ENCODE measurements at places on chromosomes 3 and 15.

DNA sequence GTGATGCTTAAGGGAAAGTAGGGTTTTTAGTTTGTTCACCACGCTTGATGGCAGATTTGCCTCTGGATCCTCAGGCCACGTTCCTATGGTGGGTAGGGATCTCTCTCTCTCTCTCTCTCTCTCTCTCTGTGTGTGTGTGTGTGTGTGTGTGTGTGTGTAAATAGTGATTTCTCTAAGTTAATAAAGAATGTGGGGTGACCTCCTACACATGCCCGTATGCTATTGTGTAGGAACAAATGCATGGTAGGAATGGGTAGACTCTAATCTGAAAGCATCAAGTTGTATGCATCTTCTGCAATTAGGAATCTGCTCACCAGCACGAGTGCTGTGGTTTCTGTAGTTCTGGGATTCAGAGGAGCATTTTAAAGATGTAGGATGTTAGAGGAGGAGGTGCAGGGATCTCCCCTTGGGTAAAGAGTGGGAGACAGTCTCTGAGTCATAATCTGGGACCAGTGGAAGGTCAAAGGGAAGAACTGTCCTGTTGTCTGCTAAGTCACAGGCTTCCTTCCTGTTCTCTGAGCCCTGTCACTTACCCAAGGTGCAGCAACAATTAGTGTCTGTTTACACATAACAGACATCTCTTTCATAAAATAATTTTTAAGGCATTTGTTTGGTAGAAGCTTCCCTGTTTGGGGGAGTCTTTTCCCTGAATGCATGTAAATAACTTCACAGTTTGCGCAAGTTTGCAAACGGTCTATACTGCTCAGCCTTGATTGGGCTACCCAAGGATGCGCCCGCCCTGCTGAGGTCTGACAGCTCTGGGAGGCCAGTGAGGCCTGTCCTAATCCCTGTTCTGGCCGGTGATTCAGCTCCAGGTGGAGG, 139.8 kb downstream of the IGF1R start:
- DNase-seq = no peak

GRCh38 chr3:120587332-120587975, 8.7 kb upstream of the NDUFB4 start:
- no peak for DNase-seq

DNA sequence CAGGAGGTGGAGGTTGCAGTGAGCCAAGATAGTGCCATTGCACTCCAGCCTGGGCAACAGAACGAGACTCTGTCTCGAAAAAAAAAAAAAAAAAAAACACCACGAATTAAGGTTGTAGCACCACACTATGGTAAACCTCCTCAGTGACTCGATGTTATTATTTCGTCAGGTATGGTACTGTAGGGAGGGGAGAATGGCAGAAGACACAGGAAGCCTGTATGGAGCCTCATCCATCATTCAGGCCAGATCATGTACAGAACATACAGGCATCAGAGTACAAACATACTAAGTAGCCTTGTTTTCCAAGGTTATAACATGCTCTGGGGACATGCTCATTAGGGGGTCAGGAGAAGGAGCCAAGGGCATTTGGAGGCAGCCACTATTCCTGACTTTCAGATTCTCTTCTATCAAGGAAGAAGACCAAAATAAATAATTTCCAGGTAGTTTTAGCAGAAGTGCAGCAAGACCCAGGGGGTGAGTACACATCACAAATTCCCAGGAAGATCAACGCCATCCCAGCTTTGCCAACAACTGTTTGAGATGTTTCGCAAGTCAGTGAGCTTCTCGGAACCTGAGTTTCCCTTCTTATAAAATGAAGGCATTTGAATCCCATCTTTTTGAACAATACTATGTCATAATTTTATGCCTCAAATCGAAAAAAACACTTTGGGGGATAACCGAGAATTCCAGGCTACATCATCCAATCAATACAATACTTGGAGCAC, 79.8 kb downstream of the FOXP1 start:
- DNase-seq = no peak

DNA sequence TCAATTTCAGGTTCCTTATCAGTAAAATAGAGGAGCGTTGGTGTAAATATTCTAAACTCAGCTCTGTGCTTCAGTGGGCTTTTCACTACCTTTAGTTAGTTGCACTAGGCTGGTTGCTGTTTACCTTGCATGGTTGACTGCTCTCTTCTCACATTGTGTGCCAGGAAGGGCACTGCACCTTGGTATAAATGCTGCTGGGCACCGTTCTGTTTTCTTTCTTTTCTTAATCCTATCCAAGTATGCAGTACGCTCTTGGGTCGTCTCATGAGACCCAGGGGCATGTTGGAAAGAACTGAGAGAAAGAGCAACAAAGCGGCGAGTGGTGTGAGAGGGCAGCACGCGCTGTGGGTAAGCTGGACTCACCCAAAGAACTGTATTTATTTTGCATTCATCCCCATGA, 22.4 kb downstream of the KCNMB2 start:
- DNase-seq = no peak

GRCh38 chr3:43814461-43814860, 123.7 kb downstream of the ABHD5 start:
- DNase-seq = no peak

DNA sequence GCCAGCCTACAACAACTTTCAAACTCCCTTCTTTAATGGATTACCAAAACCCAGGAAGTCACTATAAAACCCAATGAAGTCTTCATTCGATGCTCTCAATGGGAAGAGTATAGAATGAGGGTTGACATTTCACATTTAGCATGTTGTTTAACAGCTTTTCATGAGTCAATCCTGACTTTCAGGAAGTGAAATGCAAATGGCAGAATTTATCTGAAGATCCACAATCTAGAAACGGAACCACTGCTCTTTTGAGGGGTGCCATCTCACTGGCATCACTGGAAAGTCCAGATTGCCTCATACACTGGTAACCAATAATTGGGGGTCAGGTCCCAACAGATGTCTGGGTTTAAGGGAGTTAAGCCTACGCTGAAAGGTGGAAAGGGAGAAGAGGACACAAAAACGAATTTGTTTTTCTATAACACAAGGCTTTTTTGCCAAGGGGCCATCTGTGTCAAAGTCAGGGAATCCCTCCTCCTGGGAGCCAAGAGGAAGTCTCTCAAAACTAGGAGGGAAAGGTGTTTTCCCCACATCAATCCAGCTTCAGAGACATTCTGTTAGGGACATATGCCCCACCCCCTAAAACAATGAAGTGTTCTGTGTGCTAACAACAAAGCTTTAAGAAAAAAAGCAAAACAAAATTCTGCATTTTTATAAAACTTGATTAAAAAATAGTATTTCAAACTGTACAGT, 12.0 kb upstream of the ATP1B3 start:
- no peak for DNase-seq

- DNase-seq = no peak
These were observed 23.4 kb upstream of the MAP4 start for GRCh38 chr3:48039487-48040190.

DNA sequence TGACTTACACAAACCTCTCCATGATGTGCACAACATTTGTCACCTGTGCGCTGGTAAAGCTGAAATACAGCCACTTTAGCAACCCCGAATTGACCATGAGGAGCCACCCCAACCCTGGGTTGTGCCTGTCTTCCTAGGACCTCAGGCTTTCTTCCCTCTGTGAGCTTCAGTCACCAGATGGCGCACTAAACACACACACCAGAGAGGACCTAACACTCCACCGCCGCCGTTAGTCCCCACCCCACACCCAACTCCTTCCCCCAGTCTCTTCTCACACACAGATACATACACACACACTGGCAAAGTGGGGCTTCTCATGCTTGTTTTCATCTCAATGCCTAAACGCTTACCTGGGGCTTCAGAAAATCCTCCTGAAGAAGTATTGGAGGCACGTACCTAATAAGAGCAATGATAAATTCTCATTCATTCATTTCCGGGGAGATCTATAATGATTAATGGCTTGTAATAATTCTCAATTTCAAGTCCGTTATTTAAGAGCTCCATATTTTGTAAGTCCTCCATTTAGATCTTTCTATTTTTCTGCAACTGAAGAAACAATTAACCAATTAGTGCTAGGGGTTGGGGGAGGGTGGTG, 2.1 kb upstream of the CCDC80 start:
- peak; percentile 71 for DNase-seq

DNA sequence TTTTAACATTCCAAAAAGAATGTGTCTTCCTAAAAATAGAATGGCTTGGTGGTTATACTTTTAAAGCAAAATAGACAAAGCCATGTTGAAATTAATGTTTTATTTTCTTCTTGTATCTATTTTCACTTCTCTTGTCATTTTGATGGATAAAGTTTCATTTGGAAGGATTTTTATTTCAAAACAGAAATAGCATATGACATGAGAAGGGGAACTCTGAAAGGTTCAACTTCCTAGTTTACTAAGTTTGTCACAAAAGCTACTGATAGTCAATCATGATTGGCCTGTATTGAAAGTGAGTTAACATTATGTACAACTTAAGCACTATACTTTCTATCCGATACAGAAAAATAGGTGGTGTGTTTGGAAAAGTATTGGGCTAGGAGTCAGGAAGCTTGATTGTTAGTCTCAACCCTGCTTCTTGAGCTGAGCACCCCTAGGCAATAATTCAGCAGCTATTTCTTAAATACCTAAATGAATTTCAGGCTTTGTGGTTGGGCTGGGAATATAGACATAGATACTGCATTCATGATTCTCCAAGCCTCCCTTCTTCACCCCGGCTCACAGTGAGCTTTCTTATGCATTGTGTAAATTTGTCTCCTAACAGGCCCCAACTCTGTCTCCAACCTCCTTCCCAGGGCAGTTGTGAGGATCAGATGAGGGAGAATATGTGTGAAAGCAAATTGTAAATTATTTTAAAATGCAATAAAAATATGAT, 46.9 kb upstream of the CSPG4 start:
- DNase-seq = no peak

- no peak for DNase-seq
These were observed 6.5 kb upstream of the ETV5 start for GRCh38 chr3:186115239-186115996.

DNA sequence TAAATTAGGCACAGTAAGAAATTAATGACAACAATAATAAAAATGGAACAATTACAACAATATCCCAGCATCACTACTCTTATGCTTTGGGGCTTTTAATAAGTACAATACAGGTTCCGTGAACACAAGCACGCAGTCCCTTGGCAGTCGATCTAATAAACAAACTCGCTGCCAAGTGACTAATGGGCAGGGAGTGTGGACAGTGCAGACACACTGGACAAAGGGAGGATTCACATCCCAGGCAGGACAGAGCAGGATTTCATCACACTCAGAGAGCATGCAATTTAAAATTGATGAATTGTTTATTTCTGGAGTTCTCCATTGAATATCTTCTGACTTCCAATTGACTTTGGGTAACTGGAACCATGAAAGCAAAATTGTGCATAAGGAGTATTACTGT, 524.1 kb upstream of the CFAP20DC start:
- no peak for DNase-seq

GRCh38 chr3:194890091-194890490, 204.4 kb downstream of the FAM43A start:
- DNase-seq = no peak

GRCh38 chr15:85785887-85786780, 8.6 kb downstream of the KLHL25 start:
- no peak for DNase-seq

- no peak for DNase-seq
These were observed 61.0 kb downstream of the LRRN1 start for GRCh38 chr3:3860235-3860634.

GRCh38 chr15:69988541-69989225, 109.0 kb downstream of the TLE3 start:
- DNase-seq = no peak

GRCh38 chr15:70793694-70794093, 30.3 kb upstream of the UACA start:
- no peak for DNase-seq

DNA sequence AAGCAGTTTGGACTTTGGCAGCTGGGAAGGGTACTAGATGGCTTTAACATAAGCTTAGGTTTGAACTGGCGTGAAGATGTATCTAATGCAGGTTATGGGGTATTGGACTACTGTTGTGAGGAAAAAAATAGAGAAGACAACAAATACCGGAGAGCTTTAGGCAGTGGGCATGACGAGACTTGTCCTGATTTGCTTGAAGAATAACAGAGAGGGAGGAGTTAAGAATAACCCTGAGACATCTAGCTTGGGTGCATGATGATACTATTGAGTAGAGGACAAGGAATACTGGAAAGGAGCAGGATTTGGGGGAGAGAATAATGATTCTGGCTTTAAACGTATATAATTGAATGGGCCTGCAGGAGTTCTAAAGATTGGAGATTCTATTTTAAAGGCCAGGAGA, 249.5 kb upstream of the AZI2 start:
- no peak for DNase-seq

DNA sequence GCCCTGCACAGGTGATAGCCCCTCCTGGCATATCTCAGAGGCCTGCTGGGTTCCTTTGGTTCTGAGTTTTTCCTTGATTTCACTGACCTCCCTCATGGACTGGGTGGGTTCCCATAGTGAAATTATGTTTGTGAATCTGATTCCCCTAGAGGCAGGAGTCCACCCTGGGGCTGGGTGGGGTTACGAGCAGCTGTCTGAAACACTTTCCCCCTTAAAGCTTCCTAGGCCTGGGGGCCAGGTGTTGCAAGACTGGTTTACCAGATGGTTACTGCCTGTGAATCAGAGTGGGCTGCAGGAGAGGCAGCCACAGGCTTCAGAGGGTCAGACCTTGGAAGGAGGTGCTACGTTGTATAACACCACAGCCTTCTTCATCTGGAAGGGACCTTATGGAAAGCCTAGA, 34.3 kb downstream of the IL20RB start:
- DNase-seq = no peak

- no peak for DNase-seq
These were observed 275.2 kb upstream of the KCNMB2 start for GRCh38 chr3:178260887-178261565.

- no peak for DNase-seq
These were observed 40.5 kb downstream of the FEZF2 start for GRCh38 chr3:62332835-62333244.
